Stimulated activated CD8-positive, alpha-beta memory T cell treated with anti-CD3 and anti-CD28 coated beads, Interleukin-15, amount 100 ng/mL, for 1 hour (primary cell): ENCODE measurements at places on chromosomes 2 and 18.

DNA sequence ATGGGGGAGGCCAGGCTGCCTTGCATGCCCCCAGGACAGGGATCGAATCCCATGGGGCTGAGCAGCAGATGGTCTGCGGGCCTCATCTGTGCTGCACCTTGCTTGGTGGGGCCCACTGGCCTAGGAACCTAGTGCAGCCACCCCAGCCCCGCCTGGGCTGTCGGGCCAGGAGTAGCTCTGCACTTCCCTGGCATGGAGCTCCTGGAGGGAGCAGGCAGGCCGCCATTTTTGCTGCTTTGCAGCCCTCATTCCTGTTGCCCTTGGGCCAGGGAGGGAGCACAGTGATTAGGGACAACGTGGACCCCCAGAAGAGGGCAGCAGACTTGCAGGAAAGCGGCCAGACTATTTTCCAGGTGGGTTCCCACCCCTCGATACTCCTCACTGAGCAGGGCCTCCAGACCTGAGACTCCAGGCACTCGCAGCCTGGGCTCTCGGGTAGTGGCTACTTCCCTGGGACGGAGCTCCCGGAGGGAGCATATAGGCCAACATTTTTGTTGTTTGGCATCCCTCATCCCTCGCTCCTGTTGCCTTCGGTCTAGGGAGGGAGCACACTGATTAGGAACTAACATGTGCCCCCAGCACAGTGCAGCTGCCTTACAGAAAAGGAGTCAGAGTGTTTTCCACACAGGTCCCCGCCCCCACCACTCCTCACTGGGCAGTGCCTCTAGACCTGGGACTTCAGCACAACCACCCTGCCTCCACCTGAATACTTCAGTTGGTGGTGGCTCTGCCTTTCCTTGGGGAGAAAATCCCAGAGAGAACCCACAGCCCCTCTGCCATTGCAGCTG lies 99.5 kb downstream of the MAIP1 start:
- no peak for DNase-seq

DNA sequence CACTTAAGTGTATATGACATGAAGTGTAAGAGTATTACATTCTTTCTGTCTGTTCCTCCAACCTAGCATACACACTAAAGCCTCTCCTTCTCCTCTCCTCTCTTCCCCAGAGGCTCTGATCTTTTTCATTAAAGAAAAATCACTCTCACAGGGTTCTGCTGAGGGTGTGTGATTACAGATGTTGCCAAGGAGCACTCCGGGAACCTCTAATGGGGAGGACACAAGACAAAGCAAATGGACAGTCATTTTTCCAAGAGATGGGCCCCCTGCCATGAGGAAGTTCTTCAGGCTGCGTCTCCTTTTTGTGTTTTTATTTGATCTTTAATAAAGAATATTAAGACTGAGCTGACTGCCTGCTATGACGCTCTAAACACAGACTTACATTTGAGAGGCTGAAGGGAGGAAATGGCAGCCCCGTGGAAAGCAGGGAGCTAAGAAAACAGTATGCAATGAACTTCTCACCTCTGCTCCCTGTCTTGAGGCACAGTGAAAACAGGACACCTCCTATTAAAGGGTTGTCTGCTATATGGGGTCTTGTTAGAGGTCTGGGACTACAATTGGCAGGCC lies 578.1 kb downstream of the PIK3C3 start:
- no peak for DNase-seq

DNA sequence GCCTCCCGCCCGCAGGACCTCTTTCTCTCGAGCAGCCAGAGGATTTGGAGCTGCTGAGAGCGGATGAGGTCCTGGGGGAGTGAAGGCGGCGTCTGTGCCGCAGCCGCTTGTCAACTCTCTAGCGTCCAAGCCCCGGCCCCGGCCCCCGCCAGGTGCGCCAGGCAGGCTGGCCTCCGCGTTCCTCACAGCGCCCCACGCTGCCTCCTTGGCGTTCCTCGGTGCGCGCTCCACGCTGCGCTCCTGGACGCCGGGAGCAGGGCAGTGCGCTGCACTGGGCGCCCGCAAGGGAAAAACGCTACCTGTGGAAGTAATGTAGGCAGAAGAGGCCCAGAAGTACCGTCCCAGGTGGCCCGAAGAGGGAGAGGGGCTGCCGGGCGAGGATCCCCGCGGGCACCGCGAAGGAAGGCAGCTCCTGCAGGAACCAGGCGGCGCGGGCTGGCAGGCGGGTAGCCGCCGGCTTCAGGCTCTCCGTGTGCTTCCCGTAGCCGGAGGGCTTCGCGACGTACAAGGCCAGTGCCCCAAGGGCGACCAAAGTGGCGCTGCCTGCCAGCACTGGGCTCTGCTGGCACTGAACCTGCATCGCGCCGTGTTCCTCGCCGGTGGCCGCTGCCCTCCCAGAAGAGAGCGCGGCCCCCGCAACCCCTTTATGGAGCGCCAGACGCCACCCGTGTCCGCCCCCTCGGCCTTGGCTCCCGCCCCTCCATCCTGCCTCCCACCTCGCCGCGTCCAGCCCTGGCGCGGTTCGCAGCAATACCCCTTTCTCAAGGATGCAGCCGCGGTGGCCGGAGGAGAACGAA lies at the start of gene SRD5A2:
Gene SRD5A2, minus strand, starts transcription at position 618 of the 797 bp plus-strand sequence. Its CDS starts 38 bp downstream, at position 580.
- no peak for DNase-seq

DNA sequence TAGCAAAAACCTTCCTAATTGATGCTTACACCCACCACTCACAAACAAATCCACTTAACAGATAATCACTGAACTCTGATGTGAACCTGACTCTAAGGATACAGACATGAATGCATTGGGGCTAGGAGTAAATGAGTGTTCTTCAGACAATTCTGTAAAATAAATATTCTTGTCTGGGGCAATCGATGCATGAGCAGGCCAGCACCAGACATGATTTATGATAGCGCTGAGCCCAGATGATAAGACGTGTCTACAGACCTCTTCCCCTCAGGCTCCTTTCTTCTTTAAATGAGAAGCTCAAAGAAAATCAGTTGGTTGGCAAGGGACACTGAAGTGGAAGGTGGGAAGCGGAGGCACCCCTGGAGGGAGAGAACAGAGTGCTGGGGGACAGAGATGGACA lies 27.3 kb upstream of the BIN1 start:
- no peak for DNase-seq

GRCh38 chr2:207565736-207566500 lies 36.2 kb downstream of the CREB1 start:
- no peak for DNase-seq

DNA sequence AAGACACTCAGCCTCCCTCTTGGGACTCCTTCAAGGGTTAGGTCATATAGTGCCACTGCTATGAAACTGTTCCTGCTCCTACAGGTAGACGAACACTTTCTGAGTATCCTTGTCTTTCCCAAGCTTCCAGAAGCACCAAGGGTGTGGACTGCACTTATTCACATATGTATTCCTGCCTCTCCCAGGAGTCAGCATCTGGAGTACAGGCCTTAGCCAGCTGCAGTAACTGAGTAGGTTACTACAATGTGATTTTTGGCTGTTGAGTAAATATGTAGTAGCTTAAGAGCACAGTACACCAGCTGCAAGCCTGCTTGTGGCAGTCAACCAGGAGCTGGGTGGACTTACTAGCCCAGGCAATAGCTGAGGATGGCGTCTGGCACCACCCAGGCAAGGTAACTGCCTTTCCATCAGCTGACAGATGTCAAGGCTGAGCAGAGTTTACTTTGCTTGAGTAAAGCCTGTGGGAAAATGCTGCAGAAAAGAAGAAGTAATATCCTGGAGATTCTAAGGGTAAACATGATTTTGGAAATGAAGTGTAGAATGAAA lies 14.0 kb upstream of the SCLY start:
- DNase-seq, result no peak

DNA sequence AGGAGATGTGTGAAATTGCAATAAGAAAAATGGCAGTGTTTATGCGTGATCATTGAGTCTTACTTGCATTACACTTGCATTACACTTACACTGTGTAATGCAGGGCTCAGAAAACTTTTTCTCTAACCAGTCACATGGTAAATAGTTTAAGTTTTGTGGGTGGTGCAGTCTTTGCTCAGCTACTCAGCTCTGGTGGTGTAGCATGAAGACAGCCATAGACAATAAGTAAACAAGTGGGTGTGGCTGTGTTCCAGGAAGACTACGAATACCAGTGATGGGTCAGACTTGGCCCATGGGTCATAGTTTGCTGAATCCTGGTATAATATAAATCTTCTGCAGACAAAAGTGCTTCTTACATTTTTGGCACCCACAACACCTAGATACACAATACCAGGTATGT lies 115.6 kb upstream of the CYP1B1 start:
- no peak for DNase-seq

- DNase-seq, result no peak
Measured at GRCh38 chr2:216015722-216016464, 2.5 kb upstream of the MREG start.

GRCh38 chr18:12820506-12820905 lies 63.5 kb downstream of the PTPN2 start:
- no peak for DNase-seq
